Thyroid gland (tissue), 4 donors: ENCODE measurements at places on chromosomes 13 and 19. TPM values are rescaled to one million over a fixed set of nuclear protein-coding genes. Genes with fewer than 3 reads are reported as not detected.

Gene CYP2S1
- 2.3 TPM for total RNA-seq

- no peaks in the 10 kb centered on the region for H3K36me3 ChIP-seq
- peaks cover 43% of the 10 kb centered on the region for H3K4me1 ChIP-seq
- peak overlapping the region; percentile 89 for H3K27ac ChIP-seq
Measured at GRCh38 chr19:13164343-13165161, 14.3 kb downstream of the IER2 start.

- no peaks in the 10 kb centered on the region for H3K27me3 ChIP-seq
- H3K36me3 ChIP-seq: no peaks in the 10 kb centered on the region
- H3K4me1 ChIP-seq: no peaks in the 10 kb centered on the region
- H3K4me3 ChIP-seq: no peak overlapping the region
- no peak for DNase-seq
- H3K27ac ChIP-seq: no peak overlapping the region
Measured at GRCh38 chr19:29860492-29860891, 48.7 kb downstream of the CCNE1 start.

Gene CFAP97D2
- not detected for total RNA-seq

DNA sequence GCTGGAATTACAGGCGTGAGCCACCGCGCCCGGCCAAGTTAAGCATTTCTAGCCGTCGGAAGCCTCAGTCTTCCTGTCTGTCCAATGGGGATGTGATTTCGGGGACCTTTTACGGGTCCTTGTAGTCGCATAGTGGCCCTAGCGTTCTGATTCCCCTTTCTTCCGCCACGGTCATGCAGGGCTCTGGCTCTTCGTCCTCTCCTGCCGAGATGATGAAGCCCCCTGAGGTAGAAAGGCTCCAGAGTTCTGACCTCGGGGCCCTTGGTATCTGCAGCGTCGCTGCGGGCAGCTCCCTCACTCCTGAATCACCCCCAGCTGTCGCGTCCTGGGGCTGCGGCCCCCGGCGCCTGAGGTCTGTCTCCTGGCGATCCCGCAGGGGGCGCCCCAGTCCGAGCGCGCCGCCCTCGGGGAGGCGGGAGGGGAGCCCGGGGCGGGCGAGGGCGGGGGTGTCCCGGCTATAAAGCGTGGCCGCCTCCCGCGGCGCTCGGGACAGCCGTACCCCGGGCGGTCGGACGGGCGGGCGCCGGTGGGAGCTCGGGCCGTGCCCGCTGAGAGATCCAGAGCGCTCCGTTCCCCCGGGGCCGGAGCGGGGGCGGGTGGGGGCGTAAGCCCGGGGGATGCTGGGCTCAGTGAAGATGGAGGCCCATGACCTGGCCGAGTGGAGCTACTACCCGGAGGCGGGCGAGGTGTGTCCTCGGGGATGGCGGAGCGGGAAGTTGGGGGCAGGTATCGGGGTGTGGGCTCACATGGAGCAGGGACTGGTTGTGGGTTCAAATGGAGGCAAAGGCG lies at the start of gene FOXA3:
Gene FOXA3, plus strand, starts transcription at position 487 of the 789 bp plus-strand sequence. Its CDS starts 131 bp downstream, at position 618.
- peaks cover 4% of the 10 kb centered on the region for H3K36me3 ChIP-seq
- peaks cover 27% of the 10 kb centered on the region for H3K4me1 ChIP-seq
- no peak within 1 kb of the TSS for H3K4me3 ChIP-seq
- H3K27ac ChIP-seq: no peak within 1 kb of the TSS
- H3K27me3 ChIP-seq: peaks cover 6% of the 10 kb centered on the region
- peak; percentile 12 for DNase-seq

Gene GFY
- not detected for total RNA-seq

Gene TNFRSF19
- 8.5 TPM for total RNA-seq

DNA sequence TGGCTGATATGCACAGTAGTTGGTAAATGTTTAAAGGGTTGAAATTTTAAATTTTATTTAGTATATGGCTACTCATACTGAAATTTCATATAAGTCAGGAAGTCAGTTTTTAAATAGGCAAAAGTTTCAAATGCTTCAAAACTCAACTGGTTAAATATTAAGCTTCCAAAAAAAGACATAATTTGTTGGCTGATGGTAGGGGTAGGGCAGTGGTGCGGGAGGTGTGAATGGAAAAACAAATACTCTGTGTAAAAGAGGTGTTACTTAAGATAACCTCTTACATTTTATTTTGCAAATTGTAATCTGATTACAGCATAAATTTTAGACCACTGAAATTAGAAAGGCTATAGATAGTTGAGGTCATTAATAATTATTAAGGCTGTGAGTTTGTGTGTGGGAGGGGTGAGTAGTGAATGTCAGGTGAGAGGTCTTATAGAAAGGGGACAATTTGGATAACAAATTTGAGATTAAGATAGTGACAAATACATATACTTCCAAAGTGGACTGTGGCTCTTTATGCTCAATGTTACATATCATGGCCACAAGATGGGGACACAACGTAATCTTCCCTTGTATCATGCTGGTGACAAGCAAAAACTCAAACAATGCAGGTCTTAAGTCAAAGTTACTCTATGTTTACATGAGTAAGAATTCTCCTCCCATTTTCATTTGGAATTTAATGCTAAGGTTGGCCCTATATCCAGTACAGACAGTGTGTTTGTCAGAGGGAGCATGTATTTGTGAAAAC lies 36.6 kb upstream of the OXGR1 start:
- peaks cover 3% of the 10 kb centered on the region for H3K4me1 ChIP-seq
- no peak for DNase-seq
- H3K27me3 ChIP-seq: no peaks in the 10 kb centered on the region
- H3K27ac ChIP-seq: no peak overlapping the region
- H3K36me3 ChIP-seq: no peaks in the 10 kb centered on the region

- no peaks in the 10 kb centered on the region for H3K4me1 ChIP-seq
- no peak overlapping the region for H3K27ac ChIP-seq
- H3K4me3 ChIP-seq: no peak overlapping the region
Measured at GRCh38 chr13:62837895-62838294, 1422.2 kb upstream of the PCDH20 start.

DNA sequence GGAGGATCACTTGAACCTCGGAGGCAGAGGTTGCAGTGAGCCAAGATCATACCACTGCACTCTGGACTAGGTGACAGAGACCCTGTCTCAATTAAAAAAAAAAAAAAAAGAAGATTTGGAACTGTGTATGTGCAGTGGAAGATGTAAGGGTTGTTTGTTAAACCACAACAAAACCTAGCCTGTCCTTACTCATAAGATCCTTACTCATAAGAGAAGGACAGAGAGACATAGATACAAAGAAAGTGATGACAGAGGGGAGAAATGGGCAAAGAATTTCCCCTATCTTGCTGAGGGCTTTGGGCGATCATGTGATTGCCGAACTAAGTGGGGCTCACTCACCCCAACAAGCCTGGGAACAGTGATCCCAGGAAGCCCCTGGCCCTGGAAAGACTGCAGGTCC lies 7.9 kb downstream of the ITPKC start:
- peaks cover 22% of the 10 kb centered on the region for H3K4me1 ChIP-seq
- DNase-seq: no peak
- no peaks in the 10 kb centered on the region for H3K27me3 ChIP-seq

DNA sequence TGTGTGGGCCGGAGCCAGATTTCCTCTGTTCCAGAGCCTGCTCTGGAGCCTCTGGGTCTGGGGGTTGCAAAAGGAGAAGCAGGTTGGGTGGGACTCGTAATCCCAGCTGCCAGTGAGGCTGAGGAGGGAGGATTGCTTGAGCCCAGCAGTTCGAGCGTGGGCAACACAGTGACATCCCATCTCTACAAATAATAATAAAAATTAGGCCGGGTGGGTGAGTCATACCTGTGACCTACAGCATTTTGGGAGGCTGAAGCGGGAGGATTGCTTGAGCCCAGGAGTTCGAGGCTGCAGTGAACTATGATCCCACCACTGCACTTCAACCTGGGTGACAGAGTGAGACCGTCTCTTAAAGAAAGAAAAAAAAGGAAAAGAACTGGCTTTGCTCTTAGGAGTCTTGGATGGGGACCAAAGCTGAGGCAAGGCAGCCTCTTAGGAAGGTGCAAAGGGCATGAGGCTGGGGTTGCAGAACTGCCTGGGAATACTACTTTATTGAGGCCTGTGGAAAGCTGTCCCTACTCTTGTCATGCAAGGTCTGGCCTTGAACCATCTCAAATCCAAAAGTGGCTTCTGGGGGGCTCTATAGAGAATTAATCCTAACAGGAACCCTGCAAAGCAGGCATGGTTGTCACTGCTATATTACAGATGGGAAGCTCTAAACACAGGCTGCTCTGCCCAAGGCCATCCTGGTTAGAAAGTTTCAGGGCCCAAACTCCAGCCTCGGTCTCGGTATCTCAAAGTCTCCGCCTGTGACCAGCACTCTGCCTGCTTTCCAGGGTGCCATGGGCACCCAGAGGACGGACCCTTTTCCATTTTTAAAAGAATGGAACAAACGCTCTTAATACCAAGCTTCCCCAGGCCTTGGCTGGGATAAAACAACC lies 880 bp upstream of the C19orf12 start:
- no peaks in the 10 kb centered on the region for H3K27me3 ChIP-seq
- H3K27ac ChIP-seq: peak overlapping the region; percentile 84
- H3K4me1 ChIP-seq: peaks cover 17% of the 10 kb centered on the region
- DNase-seq: no peak
- peak overlapping the region; percentile 89 for H3K4me3 ChIP-seq

Gene ZNF534
- total RNA-seq: not detected

Gene OPA3
- total RNA-seq: 20.7 TPM

Gene FCAR
- 0.67 TPM for total RNA-seq

DNA sequence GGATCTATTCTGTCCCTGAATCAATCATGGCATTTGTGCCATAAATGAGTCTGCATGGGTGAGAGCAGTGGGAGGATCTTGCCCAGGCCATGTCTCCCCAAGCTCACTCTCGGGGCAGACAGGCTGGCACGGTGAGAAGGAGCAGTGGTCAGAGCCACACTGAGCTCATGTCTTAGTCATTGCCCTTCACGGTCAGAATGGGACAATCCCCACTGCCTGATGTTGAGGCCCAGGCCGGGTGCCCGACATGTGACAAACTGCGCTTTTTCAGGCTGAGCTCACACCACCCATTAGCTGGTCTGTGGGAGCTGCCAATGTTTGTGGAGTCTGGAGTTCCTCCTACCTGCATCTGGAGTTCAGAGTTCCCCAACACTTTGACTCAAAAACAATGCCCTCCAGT lies 481.9 kb downstream of the COG6 start:
- H3K27me3 ChIP-seq: no peaks in the 10 kb centered on the region
- H3K27ac ChIP-seq: no peak overlapping the region
- no peak for DNase-seq
- no peaks in the 10 kb centered on the region for H3K4me1 ChIP-seq
- H3K4me3 ChIP-seq: no peak overlapping the region

DNA sequence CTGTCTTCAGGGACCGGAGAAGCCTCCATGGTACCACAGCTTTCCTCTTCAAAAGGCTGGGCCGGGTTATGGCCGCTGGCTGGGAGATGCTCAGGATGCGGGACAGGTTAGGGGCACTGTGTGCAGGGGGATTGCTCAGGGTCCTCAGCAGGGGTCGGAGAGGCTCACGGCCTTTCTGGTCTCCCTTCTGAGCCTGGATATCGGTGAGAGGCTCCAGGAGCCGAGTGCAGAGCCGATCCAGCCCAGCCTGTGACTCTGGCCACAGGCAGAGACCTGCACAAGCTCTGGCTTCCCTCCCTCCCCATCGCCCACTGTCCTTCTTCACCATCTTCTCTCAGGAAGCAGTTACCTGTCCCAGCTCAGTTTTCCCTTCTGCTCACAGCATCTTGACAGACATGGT lies 306.0 kb downstream of the ZNF536 start:
- no peaks in the 10 kb centered on the region for H3K4me1 ChIP-seq
- DNase-seq: no peak
- H3K36me3 ChIP-seq: no peaks in the 10 kb centered on the region
- H3K27ac ChIP-seq: no peak overlapping the region
- H3K27me3 ChIP-seq: no peaks in the 10 kb centered on the region
- no peak overlapping the region for H3K4me3 ChIP-seq

Gene PLPPR3
- total RNA-seq: not detected

Gene COL4A1
- 71.3 TPM for total RNA-seq

GRCh38 chr19:49409441-49410029 lies 13.7 kb downstream of the PTH2 start:
- DNase-seq: no peak
- no peaks in the 10 kb centered on the region for H3K27me3 ChIP-seq
- H3K36me3 ChIP-seq: no peaks in the 10 kb centered on the region
- H3K4me3 ChIP-seq: no peak overlapping the region
